HS-5 (cell line): ENCODE measurements at places on chromosomes 2 and 18.

GRCh38 chr18:69259282-69259681, 141.4 kb upstream of the DOK6 start:
- no peak for DNase-seq

DNA sequence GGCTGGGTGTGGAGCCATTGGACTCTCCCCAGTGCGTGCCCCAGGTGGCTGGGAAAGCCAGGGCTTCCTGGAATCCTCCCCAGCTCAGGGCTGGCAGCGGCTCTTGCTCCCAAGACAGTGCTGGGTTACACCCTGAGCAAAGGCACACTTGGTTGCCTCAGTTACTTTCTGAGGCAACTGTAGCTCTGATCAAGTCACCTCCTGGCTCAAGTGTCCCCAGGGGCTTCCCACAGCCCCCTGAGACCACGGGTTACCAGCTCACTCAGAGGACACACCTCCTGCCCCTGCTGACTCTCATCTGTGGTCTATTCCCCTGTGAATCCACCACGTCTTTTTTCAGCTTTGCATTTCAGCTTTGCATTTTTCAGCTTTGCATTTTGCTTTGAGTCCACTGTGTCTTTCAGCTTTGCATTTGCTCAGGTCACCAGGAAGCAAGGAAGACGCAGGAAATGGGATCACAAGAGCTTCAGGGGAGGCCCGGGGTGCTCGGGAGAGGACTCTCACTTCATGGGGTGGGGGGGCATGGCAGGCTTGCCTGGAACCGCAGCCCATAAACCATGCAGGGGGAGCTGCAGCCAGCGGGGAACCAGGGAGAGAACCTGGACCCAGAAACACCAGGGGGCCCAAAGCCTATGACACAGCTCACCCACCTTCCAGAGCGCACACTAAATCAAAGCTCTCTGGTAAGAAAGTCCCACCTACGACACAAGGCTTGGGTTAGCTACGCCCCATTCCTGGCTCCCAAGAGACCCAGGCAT, 138.0 kb upstream of the ASB18 start:
- no peak for DNase-seq

DNA sequence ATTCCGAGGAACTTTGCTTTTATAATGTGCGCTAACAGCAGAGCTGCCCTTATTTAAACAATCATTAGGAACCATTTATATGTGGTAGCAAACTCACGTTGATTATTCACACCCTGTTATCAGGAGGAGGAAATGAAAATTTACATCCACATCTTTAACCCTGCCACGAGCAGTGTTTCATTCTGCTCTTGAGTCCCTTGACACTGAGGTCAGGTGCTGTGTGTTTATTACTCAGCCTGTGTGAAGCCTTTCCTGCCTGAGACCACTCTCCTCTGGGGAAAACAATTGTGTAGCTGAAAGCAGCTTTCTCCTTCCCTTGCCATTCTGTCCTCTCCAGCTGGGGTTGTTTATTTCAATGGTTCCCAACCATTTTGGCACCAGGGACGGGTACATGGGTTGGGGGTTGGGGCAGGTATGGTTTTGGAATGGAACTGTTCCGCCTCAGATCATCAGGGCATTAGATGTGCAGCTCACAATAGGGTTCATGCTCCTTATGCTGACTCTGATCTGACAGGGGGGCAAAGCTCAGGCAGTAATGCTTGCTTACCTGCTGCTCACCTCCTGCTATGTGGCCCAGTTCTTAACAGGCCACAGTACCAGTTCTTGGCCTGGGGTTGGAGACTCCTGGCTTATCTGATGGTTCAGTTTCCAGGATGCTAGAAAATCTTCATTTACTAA, 651.1 kb downstream of the TDRD15 start:
- DNase-seq = no peak

DNA sequence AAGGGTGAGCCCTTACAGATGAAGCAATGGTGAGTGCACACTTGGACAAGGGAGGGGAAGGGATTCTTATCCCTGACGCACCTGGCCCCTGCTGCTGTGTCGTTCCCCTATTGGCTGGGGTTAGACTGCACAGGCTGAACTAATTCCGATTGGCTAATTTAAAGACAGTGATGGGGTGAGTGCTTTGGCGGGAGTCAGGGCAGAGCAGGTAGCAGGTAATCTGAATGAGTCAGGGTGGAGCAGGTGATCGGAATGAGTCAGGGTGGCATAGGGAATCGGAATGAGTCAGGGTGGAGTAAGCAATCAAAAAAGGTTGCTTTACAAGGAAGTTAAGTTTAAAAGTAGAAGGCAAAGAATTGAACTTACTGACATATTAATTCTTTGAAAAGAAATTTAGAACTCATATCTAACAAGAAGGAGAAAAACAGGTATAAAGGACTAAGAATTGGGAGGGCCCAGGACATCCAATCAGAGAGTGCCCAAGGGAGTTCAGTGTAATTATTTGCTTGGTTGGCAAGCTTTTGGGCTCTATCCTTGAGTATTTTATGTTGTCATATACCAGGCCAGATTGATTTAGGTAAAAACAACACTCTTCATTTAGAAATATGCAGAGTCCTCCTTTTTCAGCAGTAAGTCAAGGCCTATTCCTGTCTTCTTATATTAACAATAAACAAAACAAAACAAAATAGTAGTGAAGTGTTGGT, 52.3 kb upstream of the RALBP1 start:
- DNase-seq = no peak

GRCh38 chr2:121888189-121888557, 132.7 kb downstream of the TSN start:
- DNase-seq = no peak

DNA sequence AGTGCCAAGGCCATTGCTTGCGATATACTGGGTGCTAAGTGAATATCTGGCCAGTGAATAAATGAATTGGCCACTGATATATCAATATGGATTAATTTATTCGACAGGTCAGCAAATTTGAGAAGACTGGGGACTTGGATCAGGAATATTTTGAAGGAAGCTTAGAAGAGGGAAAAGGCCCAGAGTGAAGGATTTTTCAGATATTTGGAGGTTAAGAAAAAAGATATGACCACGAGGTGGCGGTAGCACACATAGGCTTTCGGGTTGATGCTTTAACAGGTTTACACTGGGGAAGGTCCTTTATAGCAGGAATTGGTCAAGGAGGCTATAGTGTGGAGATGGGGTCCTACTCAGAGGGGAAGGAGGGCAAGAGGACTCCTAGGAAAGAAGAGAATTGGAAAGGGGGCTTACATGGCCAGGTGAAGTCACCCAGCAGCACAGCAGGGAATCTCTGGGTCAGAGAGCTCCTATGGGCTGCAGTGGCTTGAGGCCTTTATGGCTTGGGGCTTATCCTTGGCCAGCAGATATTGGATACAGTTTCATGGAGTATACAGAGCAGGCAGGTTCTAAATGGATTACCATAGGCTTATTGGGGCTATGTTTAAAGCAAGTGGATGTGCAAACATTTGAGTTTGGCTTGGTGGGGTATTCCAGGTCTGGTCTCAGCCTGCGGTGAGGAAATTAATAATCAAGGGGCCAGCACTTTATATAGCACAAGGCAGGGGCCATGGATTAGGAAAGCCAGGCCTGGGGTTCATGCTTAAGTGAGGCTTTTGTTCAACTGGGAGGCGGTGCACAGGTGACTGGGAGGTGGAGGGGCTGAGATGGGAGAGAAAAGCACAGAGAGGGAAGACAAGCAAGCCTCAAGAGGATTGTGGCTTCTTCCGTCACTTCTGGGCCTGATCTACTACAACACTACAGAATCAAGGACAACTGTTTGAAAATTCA, 9.7 kb downstream of the IL1RN start:
- DNase-seq = no peak

GRCh38 chr2:226411727-226412360, 387.8 kb downstream of the IRS1 start:
- peak; percentile 34 for DNase-seq

DNA sequence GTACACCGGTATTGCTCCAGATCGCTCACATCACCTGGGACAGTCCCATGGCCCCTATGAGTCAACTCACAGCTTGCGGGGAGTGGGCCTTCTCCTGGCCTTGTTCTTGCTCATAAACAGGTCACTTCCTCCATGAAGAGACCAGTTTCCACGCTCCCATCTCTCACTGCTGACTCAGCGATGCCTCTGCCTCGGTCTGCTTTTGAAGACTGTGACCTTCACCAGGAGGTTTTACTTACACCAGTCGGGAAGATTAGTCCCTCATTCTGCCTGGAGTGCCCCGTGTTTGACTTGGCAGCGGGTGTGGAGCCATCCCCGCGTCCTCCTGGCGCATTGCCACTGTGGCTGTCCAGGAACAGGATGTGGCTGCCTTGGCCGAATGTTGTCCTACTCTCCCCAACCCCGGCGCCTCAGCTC, 159.8 kb downstream of the RHBDD1 start:
- DNase-seq = peak; percentile 96

GRCh38 chr2:168252976-168253375, 5.6 kb upstream of the STK39 start:
- no peak for DNase-seq

GRCh38 chr2:213189001-213189899, 37.8 kb upstream of the IKZF2 start:
- no peak for DNase-seq

- no peak for DNase-seq
Measured at GRCh38 chr2:34979148-34979547, 1376.4 kb upstream of the CRIM1 start.

- DNase-seq = no peak
Measured at GRCh38 chr2:142840436-142840835, 37.0 kb upstream of the KYNU start.

- DNase-seq = no peak
Measured at GRCh38 chr2:185790361-185790760, 51.8 kb downstream of the FSIP2 start.
